PC-9 (cell line): ENCODE measurements at places on chromosomes 3 and 15.

DNA sequence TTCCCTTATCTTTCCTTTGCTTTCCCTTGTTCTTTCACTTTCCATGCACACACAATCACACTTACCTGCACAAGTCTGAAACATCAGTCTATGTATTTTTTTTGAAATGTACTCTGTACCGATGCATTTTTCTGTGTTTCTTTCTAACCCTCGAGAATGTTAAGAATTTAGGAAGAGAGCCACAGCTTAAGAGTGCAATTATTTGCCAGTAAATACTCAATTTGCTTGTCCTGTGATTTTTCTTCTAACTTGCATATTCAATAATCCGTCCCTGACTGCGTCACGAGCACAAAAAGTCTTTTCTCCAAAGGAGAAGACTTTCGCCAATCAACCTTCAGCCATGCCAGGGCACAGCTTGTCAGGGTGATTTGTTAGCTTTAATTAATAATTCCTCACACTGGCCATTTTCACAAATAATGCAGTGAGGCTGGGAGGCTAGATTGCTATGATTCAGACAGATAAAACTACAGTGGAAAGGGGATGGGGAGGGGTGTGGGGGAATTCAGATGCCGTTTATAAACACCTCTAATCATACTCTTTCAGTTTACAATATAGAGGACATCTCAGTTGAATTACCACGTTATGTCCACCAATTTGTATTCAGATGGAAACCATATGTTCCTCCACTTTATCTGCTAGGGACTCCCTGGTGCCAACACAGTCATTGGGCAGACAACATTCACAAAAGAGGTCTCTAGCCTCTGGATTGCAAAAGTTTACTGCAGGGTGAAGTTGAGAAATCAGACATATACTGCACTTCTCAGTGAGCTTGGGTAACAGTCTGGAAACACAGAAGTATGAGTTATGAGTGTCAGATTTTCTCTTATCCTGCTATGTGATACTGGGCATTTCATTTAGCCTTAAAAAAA is 388.0 kb downstream of the ZBTB20 start:
- no peak for DNase-seq

GRCh38 chr3:60764870-60765269 is 486.4 kb downstream of the FHIT start:
- DNase-seq = no peak

- no peak for DNase-seq
Observed at GRCh38 chr15:41578736-41579383, 19.8 kb downstream of the TYRO3 start.

- DNase-seq = peak; percentile 62
Observed at GRCh38 chr3:120693439-120694171, 11.6 kb upstream of the HGD start.

DNA sequence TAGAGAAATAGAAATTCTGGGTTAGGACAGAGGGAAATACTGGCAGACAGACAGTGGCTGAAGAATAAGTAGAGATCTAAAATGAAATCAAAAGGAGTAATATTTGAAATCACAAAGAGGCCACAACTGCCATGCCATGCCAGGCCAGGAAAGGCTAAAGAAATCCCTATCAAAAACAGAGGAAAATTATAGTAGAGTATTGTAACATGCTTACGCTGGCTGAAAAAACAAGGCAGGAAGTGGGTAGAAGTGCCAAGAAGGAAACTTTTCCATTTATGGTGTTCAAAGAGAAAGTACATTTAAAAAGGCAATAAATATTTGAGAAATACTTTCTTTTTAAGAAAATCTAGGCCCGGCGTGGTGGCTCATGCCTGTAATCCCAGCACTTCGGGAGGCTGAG is 415.7 kb downstream of the PLCL2 start:
- DNase-seq = no peak

- no peak for DNase-seq
Observed at GRCh38 chr3:127408684-127409420, 121.0 kb upstream of the PRR20G start.

DNA sequence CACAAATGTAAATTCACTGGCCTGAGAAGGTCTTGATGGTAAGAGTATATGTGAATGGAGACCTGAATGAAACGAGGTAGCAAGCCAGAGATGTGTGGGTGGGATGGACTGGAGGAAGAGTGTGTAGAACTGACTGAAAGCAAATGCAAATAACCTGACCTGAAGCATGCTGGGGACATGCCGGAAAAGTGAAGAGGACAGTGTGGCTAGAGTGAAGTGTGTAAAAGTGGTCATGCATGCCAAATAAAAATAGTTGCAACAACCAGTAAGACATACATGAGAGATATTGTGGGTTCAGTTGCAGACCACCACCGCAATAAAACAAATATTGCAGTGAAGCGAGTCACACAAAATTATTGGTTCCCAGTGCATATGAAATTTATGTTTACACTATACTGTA is 82.3 kb downstream of the LPP start:
- no peak for DNase-seq

- peak; percentile 49 for DNase-seq
Observed at GRCh38 chr3:106208967-106209366, 340.2 kb upstream of the CBLB start.

GRCh38 chr3:78870484-78870883 is 897.3 kb downstream of the ROBO1 start:
- no peak for DNase-seq

- DNase-seq = no peak
Observed at GRCh38 chr3:104629038-104629437, 737.7 kb upstream of the ALCAM start.

DNA sequence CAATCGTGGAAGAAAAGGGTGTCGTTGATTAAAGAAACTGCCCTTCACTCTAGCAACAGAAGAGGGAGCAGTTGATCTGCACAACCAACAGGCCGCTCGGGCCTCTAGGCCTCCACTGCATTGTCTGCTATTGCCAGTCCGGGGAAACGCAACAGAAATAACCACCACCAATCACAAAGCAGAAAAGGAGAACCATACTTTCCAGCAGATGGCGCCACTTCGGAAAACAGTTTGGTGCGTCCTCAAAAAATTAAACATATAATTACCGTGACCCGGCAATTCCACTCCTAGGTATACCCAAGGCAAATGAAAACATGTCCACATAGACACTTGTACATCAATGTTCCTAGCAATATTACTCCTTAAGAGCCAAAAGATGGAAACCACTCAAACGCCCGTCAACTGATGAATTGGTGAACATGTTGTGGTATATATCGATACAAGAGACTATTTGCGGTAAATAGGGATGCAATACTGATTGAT is 154.1 kb downstream of the TJP1 start:
- DNase-seq = peak; percentile 76

- DNase-seq = no peak
Observed at GRCh38 chr3:70615286-70615685, 302.8 kb upstream of the MDFIC2 start.

DNA sequence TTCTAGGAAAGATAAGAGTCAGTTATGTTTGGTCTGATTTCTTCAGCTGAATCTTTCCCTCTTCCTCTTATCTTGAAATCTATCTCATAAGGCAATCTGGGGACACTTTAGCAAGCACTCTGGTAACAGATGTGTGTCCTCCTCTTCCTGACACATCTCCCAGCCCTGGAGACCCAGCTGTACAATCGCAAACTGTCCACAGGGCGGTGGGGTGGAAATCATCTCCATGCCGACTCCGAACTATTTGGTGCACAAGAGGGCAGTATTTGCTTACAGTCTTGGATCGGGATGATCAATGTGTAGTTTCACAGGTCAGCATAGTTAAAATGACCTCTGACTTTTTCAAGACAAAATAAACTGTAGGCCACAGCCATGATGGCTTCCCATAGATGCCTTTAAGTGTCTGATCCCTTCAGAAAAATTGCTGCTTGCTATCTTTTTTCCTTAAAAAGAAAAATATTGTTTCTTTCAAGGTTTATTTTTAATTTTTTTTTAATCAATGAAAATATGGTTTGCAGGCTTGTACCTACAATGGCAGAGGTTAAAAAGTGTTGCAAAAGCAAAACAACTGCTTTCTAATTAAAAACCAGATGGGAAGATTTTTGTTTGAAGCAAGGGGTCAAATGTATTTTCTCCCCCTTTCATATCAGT is 17.7 kb downstream of the EEFSEC start:
- DNase-seq = peak; percentile 71

DNA sequence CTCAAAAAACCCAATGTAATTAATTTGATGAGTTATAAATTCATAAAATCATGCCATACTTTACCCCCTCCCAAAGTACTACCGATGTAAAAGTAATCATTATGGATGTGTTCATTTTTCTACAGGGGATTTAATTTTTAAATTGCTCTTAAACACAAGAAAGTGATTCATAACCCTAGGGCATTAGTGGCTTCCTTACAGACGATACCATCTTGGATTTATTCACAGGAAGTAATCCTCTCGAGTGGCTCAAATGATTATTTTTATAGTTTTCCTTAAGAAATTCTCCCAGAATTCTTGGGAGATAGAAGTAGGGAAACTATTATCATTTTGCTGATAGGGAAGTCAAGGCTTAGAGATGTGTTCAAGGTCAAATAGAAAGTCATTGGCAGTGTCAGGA is 80.9 kb downstream of the PEX5L start:
- DNase-seq = no peak

GRCh38 chr3:46668591-46668990 is 24.9 kb downstream of the ALS2CL start:
- no peak for DNase-seq

DNA sequence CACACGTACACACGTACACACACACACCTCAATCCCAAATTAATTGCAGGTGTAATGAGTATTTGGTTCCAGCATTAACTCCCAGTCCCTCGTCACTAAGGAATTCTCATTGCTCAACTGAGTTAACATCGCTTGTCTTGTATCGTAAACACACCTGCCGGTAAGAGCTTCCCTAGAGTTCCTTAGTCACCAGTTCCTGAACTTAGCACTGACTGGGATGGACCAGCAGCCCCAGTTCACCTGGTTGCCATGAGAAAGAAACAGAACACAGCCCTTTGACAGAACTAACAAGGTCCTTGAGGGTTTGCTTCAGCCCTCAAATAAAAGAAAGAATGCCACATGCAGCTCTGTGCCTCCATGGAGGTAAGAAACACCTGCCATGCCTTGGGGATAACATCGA is 66.3 kb upstream of the SLCO3A1 start:
- no peak for DNase-seq

DNA sequence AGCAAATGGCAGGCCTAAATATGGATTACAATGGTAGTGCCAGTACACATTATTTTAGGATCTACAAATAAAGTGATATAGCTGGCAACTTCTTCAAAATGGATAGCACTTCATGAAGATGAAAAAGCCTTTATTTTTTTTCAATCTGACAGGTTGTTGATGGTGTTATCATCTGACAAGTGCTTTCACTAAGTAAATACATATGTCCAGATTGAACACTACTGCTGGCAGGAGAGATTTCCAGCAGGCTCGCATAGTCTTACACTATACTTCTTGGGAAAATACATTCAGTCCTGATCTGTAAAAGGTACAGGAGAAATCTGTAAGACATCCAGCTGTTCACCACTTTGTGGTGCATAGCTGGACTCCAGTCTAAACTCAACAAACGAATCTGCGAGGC is 50.9 kb upstream of the ALCAM start:
- no peak for DNase-seq

- no peak for DNase-seq
Observed at GRCh38 chr3:147654827-147655226, 245.7 kb downstream of the ZIC1 start.

- DNase-seq = no peak
Observed at GRCh38 chr3:72320955-72321303, 527.3 kb downstream of the SHQ1 start.

DNA sequence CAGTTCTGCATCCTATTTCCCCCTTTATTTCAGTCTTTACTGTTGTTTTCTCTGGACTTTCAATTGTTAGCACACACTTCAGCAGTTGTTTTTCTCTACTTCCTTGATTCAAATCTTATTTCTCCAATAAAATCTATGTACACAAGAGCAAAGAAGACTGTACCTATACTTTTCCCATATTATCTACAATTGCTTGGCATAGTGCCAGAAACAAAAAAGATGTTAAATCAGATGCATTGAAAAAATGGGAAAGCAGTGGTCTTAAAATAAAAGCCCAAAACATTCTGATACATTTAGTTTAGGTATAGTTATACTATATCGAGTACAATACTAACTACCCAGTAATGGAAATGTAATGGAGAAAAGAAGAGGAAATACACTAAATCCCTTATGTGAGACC is 265.1 kb downstream of the UBE2E2 start:
- no peak for DNase-seq

- DNase-seq = no peak
Observed at GRCh38 chr3:148992027-148992634, 791 bp downstream of the GYG1 start.

DNA sequence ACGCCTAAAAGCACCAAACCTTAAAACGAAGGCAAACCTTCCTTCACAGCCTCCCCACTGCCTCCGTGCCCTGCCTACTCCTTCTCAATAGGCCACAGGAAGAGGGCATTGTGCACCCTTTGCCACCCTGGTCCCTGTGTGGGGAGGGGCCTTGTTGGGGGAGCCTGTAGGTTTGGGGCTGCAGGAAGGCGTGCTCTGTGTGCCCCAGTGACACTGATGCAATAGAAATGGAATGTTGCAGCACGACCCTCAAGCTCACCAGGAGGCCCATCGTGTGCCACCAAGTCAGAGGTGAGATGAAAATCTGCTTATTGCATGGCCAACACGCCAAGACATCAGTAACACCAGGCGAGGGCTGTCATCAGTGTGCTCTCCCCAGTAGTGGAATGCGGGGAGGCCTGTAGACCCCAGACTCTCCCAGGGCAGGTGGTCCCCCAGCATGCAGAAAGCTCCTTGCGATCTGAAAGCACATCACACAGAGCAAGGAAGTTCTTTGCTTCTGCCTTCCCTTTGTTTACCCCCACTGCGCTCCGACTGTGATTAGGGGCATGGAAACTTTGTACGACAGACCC is 86.2 kb downstream of the ASB7 start:
- peak; percentile 67 for DNase-seq

- DNase-seq = no peak
Observed at GRCh38 chr3:29555590-29555989, 274.7 kb downstream of the RBMS3 start.

DNA sequence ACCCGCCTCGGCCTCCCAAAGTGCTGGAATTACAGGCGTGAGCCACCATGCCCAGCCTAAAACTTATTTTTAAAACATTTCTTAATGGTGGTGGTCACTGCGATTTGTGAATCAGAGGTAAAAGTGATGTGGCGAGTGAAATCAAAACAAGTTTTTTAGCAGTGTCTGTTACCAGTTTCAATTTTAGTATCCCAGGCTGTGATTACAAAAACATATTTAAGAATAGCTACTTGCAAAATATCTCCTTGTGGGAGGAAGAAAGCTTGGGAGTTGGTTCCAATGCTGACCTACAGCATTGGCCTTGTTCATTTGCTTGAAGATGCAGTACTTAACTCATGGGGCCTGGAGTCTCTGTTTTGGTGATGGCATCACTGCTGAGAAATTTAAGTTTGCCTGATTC is 4.5 kb downstream of the RAB7A start:
- DNase-seq = no peak

- DNase-seq = no peak
Observed at GRCh38 chr3:193980326-193980725, 155.6 kb upstream of the HES1 start.

GRCh38 chr3:8658306-8659212 is 14.0 kb upstream of the SSUH2 start:
- DNase-seq = peak; percentile 81
